Muscle of leg (tissue), 16 donors: ENCODE measurements at places on chromosomes 11 and 22.

GRCh38 chr11:119344291-119345010 lies 2.1 kb downstream of the MFRP start:
- DNase-seq: peak; percentile 27

GRCh38 chr11:110182886-110183285 lies 89.7 kb downstream of the ZC3H12C start:
- no peak for DNase-seq

DNA sequence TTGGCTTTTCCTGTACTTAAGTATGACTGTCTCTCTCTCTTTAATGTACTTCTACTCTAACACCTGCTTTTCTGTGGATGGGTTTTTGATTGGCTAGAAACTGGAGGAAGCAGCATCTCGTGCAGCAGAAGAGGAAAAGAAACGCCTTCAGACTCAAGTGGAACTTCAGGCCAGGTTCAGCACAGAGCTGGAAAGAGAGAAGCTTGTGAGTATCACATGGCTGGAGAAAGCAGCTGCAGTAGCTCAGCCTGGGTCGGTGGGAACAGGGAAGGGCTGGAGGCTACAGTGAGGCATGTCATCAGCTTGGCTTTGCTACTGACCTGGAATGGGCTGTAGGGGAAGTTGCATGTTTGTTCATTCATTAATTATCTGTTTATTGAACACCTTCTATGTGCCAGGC lies 74.2 kb downstream of the SWAP70 start:
- peak; percentile 84 for DNase-seq

DNA sequence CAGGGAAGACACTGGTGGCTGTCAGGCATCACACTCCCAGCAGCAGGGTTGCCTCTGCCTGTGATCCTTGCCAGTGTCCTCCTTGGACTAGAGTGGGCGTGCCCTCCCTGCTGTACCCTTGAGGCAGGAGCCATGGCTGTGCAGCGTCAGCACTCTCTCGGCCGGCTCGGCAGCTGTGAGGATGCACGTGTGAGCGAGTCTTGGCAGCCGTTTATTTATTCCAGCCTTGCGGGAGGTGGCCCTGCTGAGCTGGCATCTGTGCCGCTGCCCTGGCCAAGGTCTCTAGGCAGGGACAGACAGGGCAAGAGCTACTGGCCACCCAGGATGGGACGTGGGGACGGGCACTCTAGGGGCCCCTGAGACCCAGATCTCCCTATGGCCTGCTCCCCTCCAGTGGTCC lies 33.9 kb downstream of the TSPAN4 start:
- DNase-seq: peak; percentile 81

- DNase-seq: peak; percentile 98
Observed at GRCh38 chr11:1908618-1909017, 10.9 kb upstream of the TNNT3 start.

DNA sequence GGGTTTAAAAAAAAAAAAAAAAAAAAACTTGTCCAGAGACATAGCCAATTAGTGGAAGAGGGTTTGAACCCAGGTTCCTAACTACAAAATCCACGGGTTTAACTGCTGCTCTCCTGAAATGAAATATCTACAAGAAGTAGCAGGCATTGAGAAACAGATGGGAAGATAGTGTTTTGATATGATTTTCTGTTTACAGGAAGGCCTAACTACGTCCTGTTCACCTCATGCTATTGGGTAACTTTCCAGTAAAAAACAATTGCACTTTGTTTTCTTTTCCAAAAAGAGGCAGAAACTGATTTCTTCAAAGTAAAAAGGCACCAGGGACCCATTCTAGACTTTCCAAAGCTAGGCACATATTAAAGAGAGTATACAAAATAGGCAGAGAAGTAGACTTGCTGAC lies 5.9 kb upstream of the C11orf91 start:
- peak; percentile 42 for DNase-seq

DNA sequence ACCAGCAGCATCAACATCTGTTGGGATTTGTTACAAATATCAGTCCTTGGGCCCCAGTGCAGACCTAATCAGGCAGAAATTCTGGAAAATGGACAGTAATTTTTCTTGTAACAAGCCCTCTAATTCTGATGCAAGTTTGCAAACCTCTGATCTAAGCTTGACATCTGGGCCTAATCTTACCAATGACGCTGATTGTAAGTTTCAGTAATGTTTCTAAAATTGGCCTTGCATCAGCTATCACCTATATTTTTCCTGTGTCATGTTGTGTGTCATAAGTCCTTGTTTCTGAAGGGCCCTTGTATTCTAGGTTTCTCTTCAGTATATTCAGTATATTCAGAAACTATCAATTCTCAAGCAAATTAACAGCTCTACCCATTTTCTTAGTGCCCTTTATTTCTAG lies 36.4 kb downstream of the ZNF215 start:
- no peak for DNase-seq

DNA sequence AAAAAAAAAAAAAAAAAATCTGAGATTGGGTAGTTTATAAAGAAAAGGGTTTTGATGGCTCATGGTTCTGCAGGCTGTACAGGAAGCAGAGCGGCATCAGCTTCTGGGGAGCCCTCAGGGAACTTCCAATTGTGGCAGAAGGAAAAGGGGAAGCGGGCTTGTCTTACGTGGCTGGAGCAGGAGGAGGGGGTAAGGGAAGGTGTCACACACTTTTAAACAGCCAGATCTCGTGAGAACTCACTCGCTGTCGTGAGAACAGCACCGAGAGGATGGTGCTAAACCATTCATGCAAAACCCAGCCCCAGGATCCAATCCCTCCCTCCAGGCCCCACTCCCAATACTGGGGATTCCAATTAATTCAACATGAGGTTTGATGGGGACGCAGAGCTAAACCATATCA lies 806.2 kb downstream of the TBC1D22A start:
- DNase-seq: no peak

DNA sequence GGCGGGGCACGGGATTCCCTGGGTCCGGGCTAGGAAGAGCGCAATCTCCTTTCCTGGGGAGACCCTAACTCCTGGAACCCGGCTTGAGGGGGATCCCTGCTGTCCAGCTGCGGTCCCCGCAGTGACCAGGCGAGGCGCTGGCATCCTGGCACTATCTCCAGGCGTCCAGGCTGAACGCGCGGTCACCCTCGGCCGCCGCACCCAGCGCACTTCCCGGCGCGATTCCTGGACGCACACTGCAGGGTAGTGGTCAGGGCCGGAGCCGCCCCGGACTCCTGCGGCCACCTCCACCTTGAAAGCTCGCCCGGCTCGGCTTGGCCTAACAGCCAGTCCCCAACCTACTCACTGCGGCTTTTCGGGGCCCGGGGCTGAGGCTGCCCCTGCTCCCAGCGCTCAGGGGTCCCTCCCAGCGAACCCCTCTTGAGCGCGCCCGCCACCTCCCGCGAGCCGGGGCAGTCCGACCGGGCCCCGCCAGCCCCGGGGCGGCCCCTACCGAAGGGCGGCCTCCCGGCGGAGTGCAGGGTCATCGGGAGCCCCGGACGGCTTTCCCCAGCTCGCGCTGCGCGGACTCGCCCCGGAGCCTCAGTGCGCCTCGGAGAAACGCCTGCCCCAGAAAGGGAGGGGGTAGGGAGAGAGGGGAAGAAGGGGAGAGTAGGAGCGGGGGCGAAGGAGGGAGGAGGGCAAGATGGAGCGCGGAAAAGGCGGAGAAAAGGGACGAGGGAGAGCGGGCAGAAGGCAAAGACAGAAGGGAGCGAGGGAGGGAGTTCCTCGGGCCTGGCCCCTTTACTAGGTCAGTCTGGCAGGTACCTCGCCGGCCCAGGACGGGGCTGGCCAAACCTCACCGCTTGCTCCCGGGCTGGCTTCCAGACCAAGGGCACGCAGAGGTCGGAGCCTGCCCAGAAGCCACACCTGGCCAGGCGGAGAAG lies 1.0 kb downstream of the POU2AF3 start:
- DNase-seq: peak; percentile 69

DNA sequence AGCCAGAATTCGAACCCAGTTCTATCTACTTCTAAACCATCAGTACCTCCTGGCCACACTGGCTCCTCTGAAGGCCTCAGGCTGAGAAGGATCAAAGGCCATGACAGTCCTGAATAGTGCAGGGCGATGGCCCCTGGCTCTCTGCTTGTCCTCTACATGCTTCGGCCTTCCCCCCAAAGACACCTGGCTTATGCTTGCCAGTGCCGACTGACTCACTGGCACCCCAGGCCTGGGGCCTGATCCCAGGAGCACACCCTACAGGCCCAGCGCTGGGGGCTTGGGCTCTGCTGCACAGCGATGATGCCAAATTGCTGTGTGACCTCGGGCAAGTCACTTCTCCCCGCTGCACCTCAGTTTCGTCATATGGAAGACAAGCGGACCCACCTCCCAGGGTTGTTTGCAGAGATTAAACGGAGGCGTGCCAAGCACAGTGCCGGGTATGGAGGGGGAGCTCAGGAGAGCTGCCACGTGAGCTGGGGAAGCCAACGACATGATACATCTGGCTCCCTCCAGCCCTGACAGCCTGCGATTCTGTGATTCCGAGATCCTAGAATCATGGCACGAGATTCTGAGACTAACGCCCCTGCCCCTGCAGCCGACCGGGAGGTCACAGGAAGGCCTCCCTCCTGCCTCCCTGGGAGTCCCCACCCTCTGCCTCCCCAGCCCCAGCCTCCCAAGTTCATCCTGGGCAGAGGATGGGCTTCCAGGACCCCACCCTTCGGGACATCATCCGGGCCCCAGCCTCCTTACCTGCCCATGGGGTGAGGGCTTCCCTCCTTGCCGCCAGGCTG lies 1.0 kb downstream of the SSTR3 start:
- DNase-seq: no peak

GRCh38 chr11:12001186-12001585 lies 7.2 kb downstream of the DKK3 start:
- no peak for DNase-seq

- DNase-seq: no peak
Observed at GRCh38 chr11:70507466-70508230, 109.3 kb downstream of the CTTN start.

GRCh38 chr11:72745511-72745910 lies 6.7 kb downstream of the ARAP1 start:
- no peak for DNase-seq

DNA sequence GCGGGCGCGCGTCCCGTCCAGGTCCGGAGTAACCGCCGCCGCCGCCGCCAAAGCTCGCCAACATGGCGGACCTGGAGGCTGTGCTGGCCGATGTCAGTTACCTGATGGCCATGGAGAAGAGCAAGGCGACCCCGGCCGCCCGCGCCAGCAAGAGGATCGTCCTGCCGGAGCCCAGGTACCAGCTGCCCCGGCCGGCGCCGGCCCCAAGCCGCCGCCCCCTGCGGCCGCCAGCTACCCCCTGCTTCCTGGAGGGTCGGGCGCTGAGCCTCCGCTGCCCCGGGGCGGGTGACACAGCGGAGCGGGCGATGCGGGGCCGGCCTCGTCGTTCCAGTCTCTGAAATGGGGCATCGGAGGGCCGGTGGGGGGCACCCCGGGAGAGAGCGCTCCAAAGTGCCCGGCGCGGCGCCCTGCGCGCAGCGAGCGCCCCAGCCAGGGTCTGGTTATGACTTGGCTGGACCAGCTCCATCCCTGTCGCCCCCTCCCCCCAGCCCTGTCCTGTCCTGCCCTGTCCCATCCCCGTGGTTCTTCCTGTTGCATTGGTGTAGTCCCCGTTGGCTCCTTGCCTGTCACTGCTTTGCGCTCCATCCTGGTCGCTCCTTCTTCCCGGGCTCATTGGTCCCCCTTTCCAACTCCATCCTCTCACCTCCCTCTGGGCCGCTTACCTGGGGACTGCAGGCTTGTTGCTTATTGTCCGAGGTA lies 653 bp downstream of the GRK3 start:
- peak; percentile 56 for DNase-seq

- DNase-seq: peak; percentile 30
Observed at GRCh38 chr11:46106530-46107407, 14.5 kb downstream of the PHF21A start.

DNA sequence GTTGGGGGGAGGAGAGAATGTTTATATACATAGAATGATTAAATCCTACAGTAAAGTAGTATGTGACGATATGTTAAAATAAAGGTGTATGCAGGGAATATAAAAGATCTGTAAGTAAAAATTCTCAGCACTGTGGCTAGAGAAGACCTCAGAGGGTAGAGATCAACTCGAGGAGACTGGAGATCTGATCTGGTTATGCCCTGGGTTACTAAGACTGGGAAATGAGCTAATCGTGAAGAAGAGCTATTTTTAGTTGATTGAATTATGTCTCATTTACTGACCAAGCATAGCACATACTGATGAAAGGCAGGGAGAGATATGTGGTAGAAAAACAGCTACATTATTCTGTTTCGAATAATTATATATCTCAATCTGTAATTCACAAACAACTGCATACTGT lies 42.8 kb upstream of the ALKBH3 start:
- peak; percentile 25 for DNase-seq

- DNase-seq: no peak
Observed at GRCh38 chr11:75492181-75492820, 33.4 kb downstream of the GDPD5 start.

DNA sequence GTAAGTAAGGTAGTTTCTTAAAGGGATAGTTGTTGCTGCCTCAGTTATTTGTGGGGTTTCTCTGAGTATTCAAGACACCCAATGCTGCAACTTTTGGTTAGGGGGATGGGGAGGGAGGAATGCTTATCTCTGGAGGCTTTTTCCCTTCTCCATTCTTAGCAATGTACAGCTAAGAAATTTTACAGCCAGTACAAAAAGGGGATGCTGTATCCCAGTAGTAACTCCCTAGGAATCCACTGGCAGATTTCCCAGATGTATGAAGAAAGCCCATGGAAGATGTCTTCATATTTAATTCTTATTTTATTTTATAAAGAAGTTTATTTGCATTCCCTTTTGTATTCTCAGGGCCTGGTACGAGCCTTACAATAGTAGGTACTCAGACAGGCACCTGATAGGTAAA lies 154.8 kb downstream of the ENTHD1 start:
- DNase-seq: no peak

- DNase-seq: no peak
Observed at GRCh38 chr11:94708642-94709041, 59.5 kb upstream of the AMOTL1 start.

- DNase-seq: no peak
Observed at GRCh38 chr11:119486016-119486415, 63.0 kb upstream of the THY1 start.

- peak; percentile 61 for DNase-seq
Observed at GRCh38 chr11:35231076-35231860, 92.3 kb downstream of the CD44 start.

DNA sequence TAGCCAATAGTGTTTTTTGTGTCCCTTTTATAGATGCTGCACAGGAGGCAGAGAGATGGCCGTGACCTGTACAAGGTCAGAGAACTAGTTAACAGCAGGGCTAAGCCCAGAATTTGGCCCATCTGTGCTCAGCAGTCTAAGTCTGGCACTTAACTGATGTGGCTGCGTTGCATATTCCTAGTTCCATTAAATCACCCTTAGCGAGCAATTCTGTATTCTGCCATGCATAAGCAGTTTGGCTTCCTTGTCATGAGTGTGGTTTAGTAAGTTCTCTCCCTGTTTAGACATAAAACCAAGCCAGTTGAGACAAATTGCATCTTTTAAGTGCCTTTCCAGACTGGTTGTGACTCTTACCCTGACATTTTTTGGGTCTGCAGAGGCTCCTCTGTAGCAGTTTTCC lies 230.6 kb upstream of the TENM4 start:
- no peak for DNase-seq
